Sigmoid colon (tissue), 7 donors: ENCODE measurements at places on chromosomes 1 and 21. TPM values are rescaled to one million over a fixed set of nuclear protein-coding genes. Genes with fewer than 3 reads are reported as not detected.

Gene PHF13
- total RNA-seq, result 18.8 TPM

GRCh38 chr21:28135646-28136045 lies 857.0 kb downstream of the LTN1 start:
- DNase-seq, result no peak

Gene ZMYM4
- total RNA-seq, result 36.7 TPM

Gene RGS18
- total RNA-seq, result 3.9 TPM

- DNase-seq, result no peak
Measured at GRCh38 chr1:64849942-64850341, 105.1 kb downstream of the RAVER2 start.

- no peak for DNase-seq
Measured at GRCh38 chr1:110155878-110156522, 5.7 kb downstream of the SLC6A17 start.

DNA sequence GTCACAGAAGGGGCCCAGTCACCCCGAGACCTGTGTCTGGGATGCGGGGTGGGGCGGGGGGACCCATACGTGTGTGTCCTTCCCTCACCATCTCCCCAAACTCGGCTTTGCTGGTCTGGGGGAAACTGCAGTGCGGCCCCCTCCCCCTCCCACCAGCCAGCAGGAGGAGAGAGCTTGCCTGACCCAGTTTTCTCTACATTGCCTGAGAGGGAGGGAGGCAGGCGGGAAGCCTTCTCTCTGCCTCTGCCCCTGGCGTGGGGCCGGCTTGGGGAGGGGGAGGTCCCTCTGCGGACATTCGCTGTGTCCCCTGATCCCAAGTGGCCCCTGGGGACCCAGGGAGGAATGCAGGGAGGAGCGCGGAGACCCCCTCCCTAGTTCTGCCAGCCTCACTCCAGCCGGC lies 3.9 kb downstream of the EPHA8 start:
- DNase-seq, result no peak

GRCh38 chr1:41598325-41598724 lies 113.8 kb upstream of the EDN2 start:
- DNase-seq, result no peak

- DNase-seq, result no peak
Measured at GRCh38 chr1:89273324-89273778, 691 bp upstream of the GBP5 start.

Gene F5
- total RNA-seq, result 0.71 TPM
